ENCODE measurements at places on chromosomes 7 and 10.

GRCh38 chr10:2022401-2022800, 285.1 kb upstream of the ADARB2 start:
- no peak for DNase-seq

GRCh38 chr10:120981601-120982391, 130.6 kb downstream of the WDR11 start:
- peak; percentile 58 for DNase-seq

DNA sequence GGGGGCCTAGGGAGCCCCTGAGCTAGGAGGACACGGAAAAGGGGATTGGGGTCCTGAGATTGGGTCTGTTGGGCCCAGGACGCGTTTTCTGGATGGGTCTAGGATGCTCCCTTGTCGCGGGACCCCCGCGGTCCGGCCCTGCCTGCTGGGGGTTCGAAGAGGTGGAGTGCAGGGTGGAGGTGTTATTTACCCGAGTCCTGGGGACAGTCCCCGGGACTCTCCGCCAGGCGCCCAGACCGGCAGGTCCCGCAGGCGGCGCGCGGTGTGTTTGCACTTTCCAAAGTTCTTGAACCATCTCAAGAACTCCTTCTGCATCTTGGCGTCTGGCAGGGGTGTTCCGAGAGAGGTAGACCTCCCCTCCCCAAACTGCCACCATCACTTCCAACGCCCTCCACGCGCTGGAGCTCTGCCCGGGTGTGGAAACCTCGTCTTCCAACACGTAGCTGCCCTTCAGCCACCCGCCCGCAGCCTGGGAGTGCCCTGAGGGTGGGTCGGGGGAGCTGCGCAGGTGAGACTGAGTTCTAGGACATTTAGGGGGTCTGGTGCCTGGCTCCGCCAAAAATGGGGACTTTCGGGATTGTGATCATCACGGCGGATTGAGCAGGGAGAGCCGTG, 569 bp downstream of the CAV1 start:
- no peak for DNase-seq

- DNase-seq: no peak
These were observed 701.4 kb upstream of the COBL start for GRCh38 chr7:52017802-52018679.

DNA sequence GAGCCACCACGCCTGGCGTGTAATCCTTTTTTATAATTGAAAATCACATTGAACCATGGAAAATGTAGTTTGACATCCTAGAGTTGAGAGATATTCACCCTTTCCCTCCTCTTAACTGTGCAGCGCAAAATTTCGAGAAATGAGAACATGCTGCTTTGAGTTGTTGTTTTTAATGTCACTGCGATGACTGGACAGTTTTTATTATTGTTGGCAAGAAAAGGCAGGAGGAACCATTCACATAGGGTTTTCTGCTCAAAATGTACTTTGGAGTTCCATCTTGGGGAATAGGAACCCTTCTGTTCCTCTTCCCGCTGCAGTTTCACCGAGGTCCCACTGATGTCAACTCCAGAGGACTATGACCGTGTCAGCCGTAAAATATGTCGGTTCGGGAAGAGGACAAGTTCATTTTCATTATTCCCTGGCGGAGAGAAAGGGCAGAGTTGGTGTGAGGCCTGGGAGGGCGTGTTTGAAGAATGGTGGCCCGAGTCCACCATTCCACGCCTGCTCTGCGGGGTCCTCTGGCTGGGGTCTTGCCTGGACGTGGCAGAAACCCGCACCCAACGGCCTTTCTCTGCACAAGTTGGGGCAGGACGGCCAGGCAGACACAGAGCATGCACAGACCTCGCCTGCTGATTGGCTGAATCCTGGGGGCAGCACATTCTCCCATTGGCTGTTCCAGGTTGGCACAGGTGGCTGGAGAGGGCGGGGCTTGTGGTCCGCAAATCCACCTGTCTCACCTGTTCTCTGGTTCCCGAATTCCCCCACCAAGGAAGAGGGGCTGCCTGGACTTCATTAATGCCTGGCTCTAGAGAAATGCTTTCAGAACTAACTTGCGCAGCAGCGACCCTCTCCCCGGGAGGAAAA, 105.1 kb upstream of the TCF7L2 start:
- no peak for DNase-seq

DNA sequence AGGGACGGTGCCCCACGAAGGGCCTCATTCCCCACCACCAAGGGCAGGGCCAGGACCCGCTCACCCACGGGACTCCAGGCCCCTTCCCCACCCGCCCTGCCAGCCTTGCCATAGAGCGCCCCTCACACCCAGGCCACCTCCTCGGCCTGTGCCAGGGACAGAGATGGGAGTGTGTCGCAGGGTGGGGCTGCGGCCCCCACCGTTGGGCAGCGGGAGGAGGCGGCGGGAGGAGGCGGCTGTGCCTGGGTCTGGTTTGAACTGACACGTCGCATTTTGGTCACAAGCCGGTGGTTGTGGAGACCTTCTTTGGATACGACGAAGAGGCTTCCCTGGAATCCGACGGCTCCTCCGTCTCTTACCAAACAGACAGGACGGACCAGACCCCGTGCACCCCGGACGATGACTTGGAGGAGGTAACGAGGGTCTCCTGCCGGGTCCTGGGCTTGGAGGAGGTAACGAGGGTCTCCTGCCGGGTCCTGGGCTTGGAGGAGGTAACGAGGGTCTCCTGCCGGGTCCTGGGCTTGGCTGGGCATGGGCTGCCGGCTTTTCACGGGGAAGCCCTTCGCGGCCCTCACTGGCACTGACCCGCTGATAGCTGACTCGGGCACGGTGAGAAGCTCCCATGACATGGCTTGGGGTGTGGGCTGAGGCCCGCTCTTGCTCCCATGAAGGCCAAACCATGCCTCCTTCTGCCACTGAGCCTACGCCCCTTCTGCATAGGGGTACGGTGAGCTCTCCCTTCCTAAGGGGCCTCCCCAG, 46.4 kb upstream of the DPYSL4 start:
- DNase-seq: no peak

DNA sequence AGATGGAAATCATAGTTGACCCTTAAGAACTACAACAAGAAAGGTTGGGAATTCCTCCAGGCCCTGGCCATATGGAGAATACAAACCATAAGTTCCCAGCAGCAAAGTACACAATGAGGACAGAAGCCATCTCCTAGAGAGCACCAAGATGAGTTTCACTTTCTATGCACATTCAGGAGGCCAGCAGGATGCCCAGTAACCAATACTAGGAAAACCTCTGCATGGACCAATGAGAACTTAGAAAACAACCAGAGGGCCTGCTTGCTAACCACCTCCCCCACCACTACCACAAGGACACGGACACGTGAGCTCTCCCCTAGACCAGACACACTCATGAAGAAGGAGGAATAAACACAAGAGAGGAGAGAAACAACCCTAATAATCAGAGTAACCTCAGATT, 56.3 kb downstream of the IFIT5 start:
- DNase-seq: no peak

DNA sequence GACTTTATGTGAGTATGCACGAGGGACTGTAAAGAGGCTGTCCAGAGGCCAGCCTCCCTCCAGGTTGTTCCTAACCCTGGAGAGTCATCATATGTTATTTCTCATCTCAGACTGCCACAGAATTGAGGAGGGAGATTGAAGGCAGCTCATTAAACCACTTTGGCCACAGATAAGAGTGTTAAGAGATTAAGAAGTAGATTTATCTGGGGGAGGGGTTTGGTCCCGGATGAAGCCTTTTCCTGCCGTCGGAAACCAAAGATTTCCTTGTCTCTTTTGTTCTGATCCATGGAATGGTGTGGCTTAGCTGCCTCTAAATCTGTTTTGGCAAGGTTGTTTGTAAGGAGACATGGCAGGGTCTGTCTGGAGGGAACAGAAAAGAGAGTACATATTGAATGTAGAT, 338.8 kb downstream of the AUTS2 start:
- no peak for DNase-seq

GRCh38 chr10:92757066-92757710, 67.4 kb downstream of the HHEX start:
- no peak for DNase-seq

DNA sequence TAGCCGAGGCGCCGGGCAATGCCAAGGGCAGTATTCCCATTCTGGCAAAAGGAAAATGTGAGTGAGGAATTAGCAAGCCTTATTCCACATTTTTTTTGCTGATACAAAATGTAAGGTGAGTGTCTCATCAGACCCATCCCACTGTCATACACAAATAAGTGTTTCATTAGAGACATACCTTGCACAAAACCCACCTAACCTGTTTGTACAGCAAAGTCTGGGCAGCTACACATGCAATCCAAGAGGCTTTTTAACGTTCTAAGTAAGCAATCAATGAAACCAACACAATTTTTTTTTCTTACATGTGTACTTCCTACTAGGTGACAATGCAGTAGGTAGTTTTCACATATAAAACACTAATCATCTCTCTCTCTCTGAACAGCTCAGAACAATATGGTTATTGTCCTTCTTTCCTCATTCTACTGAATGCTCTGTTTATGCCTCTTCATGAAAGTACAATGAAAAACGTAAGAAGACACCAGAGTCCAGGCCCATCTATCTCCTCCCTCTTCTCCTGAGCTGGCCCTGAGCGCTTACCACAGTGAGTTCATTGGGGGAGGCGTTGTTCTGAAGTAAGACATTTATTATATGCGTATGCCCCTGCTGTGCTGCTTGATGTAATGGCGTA, 217.2 kb downstream of the ANK3 start:
- DNase-seq: no peak

GRCh38 chr10:131444286-131444685, 132.8 kb upstream of the TCERG1L start:
- no peak for DNase-seq

GRCh38 chr7:122884186-122884585, 2.1 kb downstream of the CADPS2 start:
- no peak for DNase-seq

DNA sequence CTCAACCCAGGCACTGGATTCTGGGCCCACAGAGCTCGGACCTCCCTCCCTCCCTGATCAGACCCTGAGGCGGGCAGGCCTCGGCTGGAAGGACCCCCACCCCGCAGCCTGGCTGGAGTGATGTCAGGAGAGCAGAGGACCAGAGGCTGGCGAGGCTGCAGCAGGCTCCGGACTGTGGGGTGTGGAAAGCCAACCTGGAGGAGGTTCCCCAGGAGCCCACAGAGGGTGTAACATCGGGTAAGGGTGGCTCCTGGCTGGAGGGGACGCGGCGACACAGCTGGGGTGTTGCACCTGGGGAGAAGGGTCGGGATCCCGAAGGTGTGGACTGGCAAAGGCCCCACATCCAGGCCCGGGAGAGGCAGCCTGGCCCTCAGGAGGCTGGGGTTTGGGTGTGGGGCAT, 8.9 kb upstream of the MICALL2 start:
- DNase-seq: no peak

GRCh38 chr10:9911488-9911887, 1106.2 kb upstream of the CELF2 start:
- no peak for DNase-seq

DNA sequence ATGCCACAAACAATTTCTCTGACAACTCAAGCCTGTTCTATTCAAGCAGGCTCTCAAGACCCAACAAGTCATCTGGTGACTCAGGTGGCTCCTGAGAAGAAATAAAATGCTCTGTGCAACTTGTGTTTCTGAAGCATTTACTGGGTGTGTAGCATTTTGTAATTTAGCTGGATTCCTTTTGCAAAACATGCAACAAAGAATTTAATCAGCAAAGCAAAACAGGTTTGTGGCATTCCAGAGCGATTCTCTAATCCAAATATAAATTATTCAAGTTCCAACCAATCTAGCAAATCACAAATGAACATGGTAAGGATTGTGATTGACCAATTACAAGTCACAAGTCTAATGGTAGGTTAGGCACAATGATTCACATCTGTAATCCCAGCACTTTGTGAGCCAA, 39.8 kb upstream of the C10orf67 start:
- DNase-seq: no peak

DNA sequence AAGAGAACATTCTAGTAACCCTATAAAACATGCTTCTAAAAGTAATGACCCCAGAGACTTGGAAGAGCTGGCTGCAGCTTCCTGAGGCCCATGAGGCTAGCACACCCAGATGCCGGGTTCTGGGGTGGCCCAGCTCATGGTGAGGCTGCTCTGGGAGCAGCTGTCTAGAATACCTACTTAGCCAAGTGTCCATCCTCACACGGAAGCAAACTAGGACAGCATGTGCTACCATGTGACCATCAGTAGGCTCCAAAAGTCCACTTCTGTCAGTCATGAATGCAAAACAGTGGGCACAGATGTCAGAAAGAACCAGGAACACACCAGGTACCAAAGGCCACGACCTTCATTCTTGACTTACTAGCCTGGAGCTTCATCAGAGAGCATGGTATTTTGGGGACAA, 32.4 kb downstream of the CTBP2 start:
- DNase-seq: no peak

DNA sequence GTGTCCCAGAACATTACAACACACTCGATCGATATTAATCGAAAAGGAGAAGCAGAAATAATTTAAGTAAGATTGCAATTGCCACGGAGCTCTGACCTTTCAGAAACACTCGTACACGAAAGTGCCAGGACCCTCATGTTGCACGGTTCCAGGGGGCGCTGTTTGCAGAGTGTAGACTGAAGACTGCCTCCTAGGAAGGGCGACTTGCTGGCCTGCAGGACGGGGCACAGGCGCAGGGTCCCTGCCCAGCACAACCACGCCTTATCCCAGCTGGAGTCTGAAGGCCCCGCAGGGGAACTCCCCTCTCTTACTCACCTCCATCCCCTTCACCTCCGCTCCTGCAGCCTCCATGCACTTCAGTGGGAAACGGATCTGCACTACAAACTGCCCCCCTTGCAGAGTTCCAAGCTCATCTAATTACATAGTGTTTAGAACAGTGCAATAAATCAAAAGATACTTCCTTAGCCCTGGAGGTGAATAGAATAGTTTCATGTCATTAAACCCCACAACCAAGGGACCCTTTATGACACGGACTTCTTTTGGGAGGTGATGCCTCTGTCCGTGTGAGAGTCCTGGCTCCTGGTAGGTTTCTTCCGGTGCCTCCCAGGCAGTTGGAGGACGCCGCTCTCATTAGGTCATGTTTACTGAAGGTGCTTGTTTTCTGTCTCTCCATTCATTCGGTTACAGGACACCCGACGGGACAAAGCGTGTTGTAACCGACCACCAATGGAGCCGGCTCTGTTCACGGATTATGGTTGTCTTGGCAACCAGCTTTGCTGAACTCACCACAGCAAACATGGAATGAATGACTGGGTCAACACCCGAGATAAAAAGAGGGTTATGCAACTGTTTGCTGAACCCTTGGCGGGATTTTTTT, 262.2 kb downstream of the BAMBI start:
- no peak for DNase-seq

DNA sequence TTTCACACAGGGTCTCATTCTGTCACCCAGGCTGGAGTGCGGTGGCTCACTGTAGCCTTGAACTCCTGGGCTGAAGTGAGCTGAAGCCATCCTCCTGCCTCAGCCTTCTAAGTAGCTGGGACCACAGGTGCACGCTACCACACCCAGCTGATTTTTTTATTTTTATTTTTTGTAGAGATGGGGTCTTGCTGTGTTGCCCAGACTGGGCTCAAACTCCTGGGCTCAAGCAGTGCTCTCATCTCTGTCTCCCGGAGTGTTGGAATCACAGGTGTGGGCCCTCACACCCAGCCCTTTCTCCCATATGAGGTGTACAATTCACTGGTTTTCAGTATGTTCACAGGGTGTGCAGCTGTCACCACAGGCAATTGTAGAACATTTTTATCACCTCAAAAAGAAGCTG, 5.2 kb downstream of the INPP5A start:
- DNase-seq: no peak
